GM23338 (cell line): ENCODE measurements at places on chromosomes 3 and 15.

GRCh38 chr3:126487151-126487771 is 11.6 kb upstream of the ZXDC start:
- no peaks in the 10 kb centered on the region for H3K36me3 ChIP-seq
- H3K27me3 ChIP-seq = no peaks in the 10 kb centered on the region
- DNase-seq = peak; percentile 72
- H3K4me3 ChIP-seq = no peak overlapping the region
- peaks cover 17% of the 10 kb centered on the region for H3K4me1 ChIP-seq

GRCh38 chr15:75924576-75924975 is 20.9 kb downstream of the FBXO22 start:
- peaks cover 5% of the 10 kb centered on the region; the same call in 1 of the 2 replicates for H3K36me3 ChIP-seq
- H3K4me3 ChIP-seq = no peak overlapping the region
- H3K27me3 ChIP-seq = no peaks in the 10 kb centered on the region
- peaks cover 26% of the 10 kb centered on the region for H3K4me1 ChIP-seq
- DNase-seq = no peak

DNA sequence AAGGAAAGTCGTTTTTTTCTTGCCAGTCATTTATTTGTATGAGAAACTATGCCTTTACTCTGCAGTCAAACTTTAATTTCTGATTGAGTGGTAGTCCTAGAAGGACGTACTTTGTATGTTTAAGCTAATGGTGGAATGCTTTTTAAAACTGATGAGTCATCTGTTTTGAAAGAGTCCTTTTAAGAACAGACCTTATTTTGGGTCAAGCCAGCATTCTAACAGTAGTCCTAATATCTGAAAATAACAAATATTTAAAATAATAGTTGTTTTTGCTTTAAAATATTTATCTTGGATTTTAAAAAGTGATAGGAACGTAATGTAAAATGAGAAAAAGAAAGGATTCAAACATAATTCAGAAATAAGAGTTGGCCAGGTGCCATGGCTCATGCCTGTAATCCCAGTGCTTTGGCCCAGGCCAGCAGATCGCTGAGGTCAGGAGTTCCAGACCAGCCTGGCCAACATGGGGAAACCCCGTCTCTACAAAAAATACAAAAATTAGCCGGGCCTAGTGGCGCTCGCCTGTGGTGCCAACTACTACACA is 1.3 kb upstream of the LRRC58 start:
- peak; percentile 10 for DNase-seq
- H3K27me3 ChIP-seq = peaks cover 22% of the 10 kb centered on the region
- no peaks in the 10 kb centered on the region for H3K36me3 ChIP-seq
- H3K4me1 ChIP-seq = peaks cover 10% of the 10 kb centered on the region
- no peak overlapping the region for H3K27ac ChIP-seq

DNA sequence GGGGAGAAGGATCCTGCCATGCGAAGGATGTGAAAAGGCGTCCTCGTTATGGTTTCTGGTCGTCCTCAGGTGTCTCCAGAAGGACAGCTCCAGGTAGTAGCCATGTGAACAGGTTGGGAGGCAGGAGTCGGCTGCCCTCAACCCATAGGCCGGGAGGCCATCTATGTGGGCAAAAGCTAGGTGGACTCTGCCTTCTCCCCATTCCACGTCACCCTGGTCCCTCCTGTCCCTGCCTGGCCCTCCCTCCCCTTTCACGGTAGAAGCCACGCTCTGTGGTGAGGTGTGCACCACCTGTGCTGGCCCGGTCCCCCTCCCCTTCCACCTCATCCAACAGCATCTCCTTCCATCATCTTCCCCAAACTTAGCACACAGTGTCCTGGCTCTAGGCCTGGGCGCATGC is 16.3 kb downstream of the ITIH3 start:
- H3K27me3 ChIP-seq = no peaks in the 10 kb centered on the region
- no peaks in the 10 kb centered on the region for H3K36me3 ChIP-seq
- H3K4me3 ChIP-seq = no peak overlapping the region
- DNase-seq = no peak
- no peak overlapping the region for H3K27ac ChIP-seq

- H3K4me3 ChIP-seq = no peak overlapping the region
- DNase-seq = peak; percentile 35
- no peak overlapping the region for H3K27ac ChIP-seq
- no peaks in the 10 kb centered on the region for H3K36me3 ChIP-seq
These were observed 28.1 kb downstream of the MCF2L2 start for GRCh38 chr3:183400352-183400751.

DNA sequence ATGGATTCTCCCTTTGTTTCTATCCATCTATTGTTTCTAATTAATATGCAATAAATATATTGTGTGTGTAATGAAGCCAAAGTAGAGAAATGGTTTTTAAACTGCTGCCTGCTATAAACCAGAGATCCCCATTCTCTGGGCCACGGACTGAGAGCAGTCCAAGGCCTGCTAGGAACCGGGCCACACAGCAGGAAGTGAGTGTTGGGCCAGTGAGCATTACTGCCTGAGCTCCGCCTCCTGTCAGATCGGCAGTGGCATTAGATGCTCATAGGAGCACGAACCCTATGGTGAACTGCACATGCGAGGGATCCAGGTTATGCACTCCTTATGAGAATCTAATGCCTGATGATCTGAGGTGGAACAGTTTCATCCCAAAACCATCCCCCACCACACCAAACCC is 85.2 kb upstream of the POMGNT2 start:
- no peaks in the 10 kb centered on the region for H3K4me1 ChIP-seq
- H3K4me3 ChIP-seq = no peak overlapping the region
- H3K27me3 ChIP-seq = no peaks in the 10 kb centered on the region

GRCh38 chr3:38268522-38268921 is 2.9 kb downstream of the SLC22A13 start:
- H3K4me1 ChIP-seq = peaks cover 12% of the 10 kb centered on the region
- H3K36me3 ChIP-seq = no peaks in the 10 kb centered on the region
- H3K27ac ChIP-seq = no peak overlapping the region
- no peaks in the 10 kb centered on the region for H3K27me3 ChIP-seq
- no peak overlapping the region for H3K4me3 ChIP-seq

GRCh38 chr3:150589759-150590158 is 13.4 kb upstream of the SELENOT start:
- no peaks in the 10 kb centered on the region for H3K27me3 ChIP-seq
- H3K36me3 ChIP-seq = no peaks in the 10 kb centered on the region
- H3K4me3 ChIP-seq = no peak overlapping the region

DNA sequence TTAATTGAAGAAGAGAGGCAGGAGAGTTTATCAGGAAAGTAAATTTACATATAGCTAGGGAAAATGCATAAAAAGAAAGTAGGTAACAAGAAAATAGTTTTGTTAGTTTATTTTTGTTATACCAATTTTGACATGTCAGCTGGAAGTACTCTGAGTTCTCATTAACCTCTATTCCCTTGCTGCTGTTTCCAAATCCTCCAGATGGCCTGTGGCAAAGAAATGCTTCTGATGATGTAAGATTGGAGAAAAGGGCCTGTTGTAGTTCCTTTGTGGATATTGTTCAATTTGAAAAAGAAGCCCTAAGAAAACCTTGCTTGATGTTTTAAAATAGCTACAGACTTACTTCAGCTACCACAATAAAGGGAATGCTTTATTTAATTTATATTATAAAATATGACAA is 192.9 kb upstream of the SLITRK3 start:
- no peaks in the 10 kb centered on the region for H3K4me1 ChIP-seq
- no peak for DNase-seq
- no peaks in the 10 kb centered on the region for H3K27me3 ChIP-seq
- H3K4me3 ChIP-seq = no peak overlapping the region
- H3K36me3 ChIP-seq = no peaks in the 10 kb centered on the region

- no peaks in the 10 kb centered on the region for H3K27me3 ChIP-seq
- DNase-seq = no peak
- peaks cover 12% of the 10 kb centered on the region for H3K36me3 ChIP-seq
- no peak overlapping the region for H3K4me3 ChIP-seq
These were observed 1209.4 kb downstream of the ROBO2 start for GRCh38 chr3:78249294-78249693.

GRCh38 chr15:92586383-92586942 is 69.1 kb downstream of the FAM174B start:
- no peaks in the 10 kb centered on the region for H3K27me3 ChIP-seq
- no peaks in the 10 kb centered on the region for H3K4me1 ChIP-seq

- no peak overlapping the region for H3K27ac ChIP-seq
- peaks cover 12% of the 10 kb centered on the region for H3K36me3 ChIP-seq
- H3K27me3 ChIP-seq = no peaks in the 10 kb centered on the region
- DNase-seq = no peak
- H3K4me1 ChIP-seq = no peaks in the 10 kb centered on the region
These were observed 8.9 kb downstream of the GORASP1 start for GRCh38 chr3:39098473-39099000.

GRCh38 chr3:128243602-128244504 is 90.6 kb downstream of the EEFSEC start:
- H3K27me3 ChIP-seq = no peaks in the 10 kb centered on the region
- no peaks in the 10 kb centered on the region for H3K4me1 ChIP-seq
- no peaks in the 10 kb centered on the region for H3K36me3 ChIP-seq
- H3K27ac ChIP-seq = no peak overlapping the region
- DNase-seq = no peak

DNA sequence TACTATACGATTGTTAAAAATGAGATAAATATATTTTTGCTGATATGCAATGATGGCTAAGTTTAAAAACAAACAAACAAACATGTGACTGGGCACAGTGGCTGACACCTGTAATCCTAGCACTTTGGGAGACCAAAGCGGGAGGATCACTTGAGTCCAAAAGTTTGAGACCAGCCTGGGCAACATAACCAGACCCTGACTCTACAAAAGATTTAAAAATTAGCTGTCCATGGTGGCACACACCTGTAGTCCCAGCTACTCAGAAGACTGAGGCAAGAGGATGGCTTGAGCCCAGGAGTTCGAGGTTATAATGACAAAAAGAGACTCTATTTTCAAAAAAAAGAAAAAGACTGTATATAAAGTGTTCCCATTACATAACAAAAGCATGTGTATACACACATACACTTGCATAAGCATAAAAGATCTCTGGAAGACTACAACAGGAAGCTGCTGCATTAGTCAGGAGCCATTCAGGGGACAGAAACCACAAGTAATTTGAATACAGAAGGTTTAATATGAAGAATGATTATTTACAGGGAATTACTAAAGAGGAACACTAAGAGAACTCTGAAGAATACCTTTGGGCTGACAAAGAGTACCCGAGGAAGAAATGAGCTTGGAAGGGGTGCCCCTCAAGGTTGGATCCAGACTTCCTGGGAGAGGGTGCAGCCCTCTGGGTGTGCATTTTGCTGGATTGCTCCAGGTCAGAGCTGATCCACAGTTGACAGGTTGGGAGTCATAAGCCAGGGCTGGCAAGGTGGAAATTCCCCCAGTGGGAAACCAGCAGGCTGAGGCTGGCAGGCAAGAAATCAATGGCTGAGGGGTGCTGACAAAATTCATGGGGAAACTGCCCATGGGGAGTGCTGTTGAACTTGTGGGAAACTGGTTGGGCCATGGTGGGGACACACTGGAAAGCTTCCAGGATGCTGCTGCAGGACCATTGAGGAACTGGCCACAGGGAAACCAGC is 9.3 kb upstream of the TM4SF18 start:
- H3K4me1 ChIP-seq = peaks cover 8% of the 10 kb centered on the region; the same call in 1 of the 2 replicates
- no peak overlapping the region for H3K27ac ChIP-seq
- H3K36me3 ChIP-seq = no peaks in the 10 kb centered on the region
- H3K4me3 ChIP-seq = no peak overlapping the region
- H3K27me3 ChIP-seq = no peaks in the 10 kb centered on the region

GRCh38 chr3:27792869-27793268 is 70.7 kb upstream of the EOMES start:
- H3K4me3 ChIP-seq = no peak overlapping the region
- H3K27me3 ChIP-seq = no peaks in the 10 kb centered on the region
- DNase-seq = no peak
- no peaks in the 10 kb centered on the region for H3K4me1 ChIP-seq
- no peaks in the 10 kb centered on the region for H3K36me3 ChIP-seq

- no peak for DNase-seq
- no peaks in the 10 kb centered on the region for H3K36me3 ChIP-seq
- peaks cover 5% of the 10 kb centered on the region for H3K4me1 ChIP-seq
- H3K27ac ChIP-seq = peak overlapping the region; percentile 53; the same call in 1 of the 2 replicates
These were observed 14.3 kb upstream of the PDE8A start for GRCh38 chr15:84967380-84967779.

DNA sequence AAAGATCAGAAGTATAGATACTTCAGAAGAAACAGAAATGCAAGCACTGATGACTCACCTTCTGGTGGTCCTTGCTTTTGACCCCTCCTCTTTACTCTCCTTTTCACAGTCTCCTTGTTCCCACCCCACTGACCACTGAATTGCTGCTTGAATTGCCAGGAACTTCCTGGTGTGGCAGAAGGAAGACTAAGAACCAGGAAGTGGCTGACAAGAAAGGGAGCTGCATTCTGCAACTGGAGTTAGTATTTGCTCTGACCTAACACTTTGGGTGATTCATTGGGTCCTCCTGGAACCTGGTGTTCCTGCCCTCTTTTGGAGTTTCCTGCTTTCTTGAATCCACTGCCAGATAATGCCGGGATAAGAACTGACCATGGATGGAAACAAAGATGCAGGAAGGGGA is 23.0 kb downstream of the KY start:
- H3K27ac ChIP-seq = no peak overlapping the region
- no peak overlapping the region for H3K4me3 ChIP-seq
- H3K4me1 ChIP-seq = no peaks in the 10 kb centered on the region
- H3K27me3 ChIP-seq = no peaks in the 10 kb centered on the region
- no peak for DNase-seq

GRCh38 chr3:186608624-186609215 is 4.1 kb upstream of the AHSG start:
- H3K4me1 ChIP-seq = no peaks in the 10 kb centered on the region
- no peaks in the 10 kb centered on the region for H3K27me3 ChIP-seq

- no peaks in the 10 kb centered on the region for H3K27me3 ChIP-seq
- no peak overlapping the region for H3K27ac ChIP-seq
- H3K4me3 ChIP-seq = no peak overlapping the region
- H3K4me1 ChIP-seq = no peaks in the 10 kb centered on the region
- H3K36me3 ChIP-seq = no peaks in the 10 kb centered on the region
- DNase-seq = no peak
These were observed 113.5 kb downstream of the CNTN3 start for GRCh38 chr3:74501007-74501406.

DNA sequence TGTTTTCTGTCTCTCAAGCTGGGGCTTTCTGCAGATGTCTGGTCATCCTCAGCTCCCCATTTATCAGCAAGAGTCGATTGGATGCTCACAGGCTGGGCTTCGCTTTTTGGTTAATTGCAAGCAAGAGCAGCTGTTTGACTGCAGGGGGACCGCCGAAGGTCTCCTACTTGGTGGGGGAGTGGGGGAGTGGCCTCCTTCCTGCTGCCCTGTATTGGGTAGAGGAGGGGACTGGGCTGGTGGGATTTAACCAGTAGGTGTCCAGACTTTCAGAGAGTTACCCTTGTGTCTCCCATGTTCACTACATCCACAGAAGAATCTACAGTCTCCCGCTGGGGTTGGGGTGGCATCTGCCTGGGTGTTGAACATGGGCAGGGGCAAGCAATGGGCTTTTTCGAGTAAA is 78.7 kb downstream of the PLXNA1 start:
- no peak overlapping the region for H3K27ac ChIP-seq
- H3K4me1 ChIP-seq = no peaks in the 10 kb centered on the region
- H3K4me3 ChIP-seq = no peak overlapping the region
- H3K27me3 ChIP-seq = no peaks in the 10 kb centered on the region
- H3K36me3 ChIP-seq = no peaks in the 10 kb centered on the region
